ENCODE measurements at places on chromosomes 13 and 19.

DNA sequence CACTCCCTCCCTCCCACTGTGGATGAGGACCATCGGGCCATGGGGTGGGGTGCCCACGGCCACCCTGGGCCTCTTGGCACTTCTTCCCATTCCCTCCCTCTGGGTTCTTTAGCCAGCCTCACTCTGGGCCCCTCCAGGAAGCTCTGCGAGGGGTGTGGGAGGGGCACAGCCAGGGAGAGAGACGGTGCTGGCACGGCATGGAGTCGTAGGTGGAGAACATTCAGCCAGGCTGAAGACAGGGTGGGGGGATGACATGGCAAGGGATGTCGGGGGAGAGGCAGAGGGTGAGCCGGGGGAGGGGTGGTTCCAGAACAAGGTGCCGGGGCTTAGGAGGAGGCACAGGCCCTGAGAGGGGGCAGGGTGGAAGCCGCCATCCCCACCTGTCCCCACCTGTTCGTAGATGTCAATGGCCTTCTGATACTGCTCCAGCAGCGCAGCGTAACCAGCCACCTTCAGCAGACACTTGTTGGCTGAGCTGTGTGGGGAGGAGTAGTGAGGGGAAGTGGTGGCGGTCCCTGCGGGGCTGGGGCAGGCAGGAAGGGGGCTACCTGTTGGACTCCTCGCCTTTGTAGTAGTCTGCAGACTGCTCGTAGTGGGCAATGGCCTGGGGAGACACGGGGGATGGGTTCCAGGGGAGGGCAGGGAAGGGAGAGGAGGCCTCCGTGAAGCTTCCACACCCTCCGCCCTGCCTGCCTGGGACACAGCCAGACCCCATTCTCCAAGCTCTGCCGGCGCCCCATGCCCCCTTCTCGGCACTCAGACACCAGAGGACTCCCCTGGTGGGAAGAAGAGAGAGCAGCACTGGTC, 8.8 kb upstream of the KPTN start:
- DNase-seq = peak; percentile 27

DNA sequence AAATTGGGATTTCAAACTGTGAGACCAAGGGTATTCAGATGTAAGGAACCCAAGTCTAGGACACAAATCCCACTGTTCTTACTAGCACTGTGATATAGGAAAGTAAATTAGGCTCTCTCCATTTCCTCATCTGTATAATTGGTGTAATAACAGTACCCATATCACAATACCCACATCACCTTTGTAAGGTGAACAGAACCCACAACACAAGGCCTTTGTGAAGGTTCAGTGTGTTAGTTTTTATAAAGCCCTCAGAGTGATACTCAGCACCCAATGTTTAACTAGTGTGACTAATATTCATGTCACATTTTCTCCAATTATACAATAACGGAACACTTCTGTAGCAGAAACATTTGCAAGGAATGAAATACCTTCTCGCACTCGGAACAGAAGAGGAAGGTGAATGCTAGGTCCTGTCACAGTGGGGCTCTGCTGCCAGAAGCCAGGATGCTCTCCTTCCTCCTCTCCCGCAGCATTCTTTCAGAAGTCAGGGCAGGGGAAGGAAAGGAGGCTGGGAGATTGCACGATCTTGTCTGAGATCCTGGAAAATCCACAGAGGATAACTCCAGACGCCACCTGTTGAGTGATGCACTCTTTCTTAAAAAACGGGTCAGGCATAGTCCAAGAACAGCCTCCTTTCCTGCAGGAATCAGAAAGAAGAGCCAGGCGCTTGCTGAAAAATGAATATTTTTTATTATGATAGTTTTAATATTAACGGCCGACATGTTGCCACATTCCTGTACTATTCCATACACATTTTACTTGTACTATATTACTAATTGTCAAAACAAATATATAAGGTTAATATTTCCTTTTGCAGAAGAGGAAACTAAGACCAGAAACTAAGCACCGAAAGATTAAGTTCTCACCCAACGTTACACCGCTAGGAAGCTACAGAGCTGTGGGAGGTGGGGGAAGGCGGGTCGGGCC, 762 bp downstream of the ZNF45 start:
- no peak for DNase-seq

- peak; percentile 36 for DNase-seq
Measured at GRCh38 chr13:112980434-112980833, 11.4 kb downstream of the MCF2L start.

GRCh38 chr19:44897835-44898234, 6.8 kb downstream of the TOMM40 start:
- DNase-seq = no peak

- no peak for DNase-seq
Measured at GRCh38 chr13:46665633-46666482, 112.9 kb downstream of the LRCH1 start.

DNA sequence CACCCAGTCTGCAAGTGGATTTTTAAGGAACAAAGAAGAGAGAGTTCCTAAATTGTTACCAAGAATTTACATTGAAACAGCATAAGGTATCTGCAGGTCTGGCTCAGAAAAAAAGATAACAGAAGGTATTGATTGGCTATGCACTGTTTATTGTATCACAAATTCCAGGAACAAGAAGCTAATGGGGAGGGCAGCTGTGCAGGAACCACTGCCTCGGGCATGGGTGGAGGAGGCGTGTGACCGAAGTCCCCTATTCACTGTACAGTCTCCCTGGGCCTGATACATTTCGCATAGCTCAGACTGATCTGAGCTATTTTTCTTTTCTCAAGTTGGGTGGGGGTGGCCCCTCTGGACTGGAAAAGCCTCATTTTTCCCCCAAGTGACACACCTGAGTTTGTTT, 11.7 kb downstream of the NECTIN2 start:
- no peak for DNase-seq
